Activated T-cell treated with anti-CD3 and anti-CD28 coated beads, Interleukin-2, amount 50 U/mL, for 48 hours (primary cell): ENCODE measurements at places on chromosomes 11 and 22.

- DNase-seq = no peak
Measured at GRCh38 chr22:19655399-19655798, 58.9 kb upstream of the SEPTIN5 start.

- DNase-seq = no peak
Measured at GRCh38 chr11:117084992-117085391, 13.2 kb downstream of the SIK3 start.

- peak; percentile 72 for DNase-seq
Measured at GRCh38 chr11:45803971-45804760, 783 bp upstream of the SLC35C1 start.

GRCh38 chr11:78078218-78079167 lies 1.2 kb downstream of the NDUFC2 start:
- DNase-seq = no peak

DNA sequence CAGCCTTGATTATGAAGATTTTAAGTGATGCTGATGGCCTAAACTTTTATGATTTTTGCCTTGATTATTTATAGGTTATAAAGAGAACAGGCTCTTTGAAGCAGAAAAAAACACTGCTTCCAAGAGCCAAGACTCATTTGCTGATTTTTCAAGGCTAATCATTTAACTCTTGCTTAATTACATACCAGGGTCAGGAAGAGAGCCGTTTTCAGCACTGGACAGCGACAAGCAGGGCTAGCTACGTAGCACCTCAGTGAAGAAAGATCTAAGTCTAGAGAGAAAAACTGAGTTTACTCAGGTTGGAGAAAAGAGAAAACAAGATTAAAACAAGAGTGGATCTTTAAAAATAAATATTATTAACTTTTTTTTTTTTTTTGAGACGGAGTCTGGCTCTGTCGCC lies 615.4 kb upstream of the B3GAT1 start:
- no peak for DNase-seq

GRCh38 chr11:7495882-7496551 lies 10.7 kb downstream of the OLFML1 start:
- DNase-seq = no peak

GRCh38 chr11:86769219-86769618 lies 31.1 kb upstream of the PRSS23 start:
- DNase-seq = no peak

- DNase-seq = peak; percentile 59
Measured at GRCh38 chr22:37419969-37420685, 7.2 kb downstream of the ELFN2 start.

GRCh38 chr11:76266286-76267100 lies 60.2 kb upstream of the WNT11 start:
- DNase-seq = no peak

DNA sequence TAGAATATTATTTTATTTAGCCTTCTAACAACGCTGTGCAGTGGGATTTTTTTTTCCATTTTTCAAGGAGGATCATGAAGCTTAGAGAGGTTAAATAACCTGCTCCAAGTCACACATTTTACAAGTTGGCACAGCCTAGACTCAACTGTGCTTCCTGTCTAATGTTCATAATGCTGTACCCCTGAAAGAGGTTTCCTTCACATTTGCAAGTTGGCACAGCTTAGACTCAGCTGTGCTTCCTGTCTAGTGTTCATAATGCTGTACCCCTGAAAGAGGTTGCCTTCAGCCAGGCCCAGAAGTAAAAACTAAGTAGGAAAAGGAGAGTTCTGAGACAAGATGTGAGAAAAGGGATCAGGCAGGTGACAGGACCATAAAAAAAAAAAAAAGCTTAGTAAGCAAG lies 7.9 kb upstream of the HEPACAM start:
- no peak for DNase-seq

- DNase-seq = no peak
Measured at GRCh38 chr11:121801781-121802180, 314.2 kb downstream of the BLID start.

- peak; percentile 48 for DNase-seq
Measured at GRCh38 chr11:315516-315994, 1.7 kb downstream of the IFITM1 start.

GRCh38 chr11:77187776-77188632 lies 60.0 kb downstream of the MYO7A start:
- peak; percentile 82 for DNase-seq

DNA sequence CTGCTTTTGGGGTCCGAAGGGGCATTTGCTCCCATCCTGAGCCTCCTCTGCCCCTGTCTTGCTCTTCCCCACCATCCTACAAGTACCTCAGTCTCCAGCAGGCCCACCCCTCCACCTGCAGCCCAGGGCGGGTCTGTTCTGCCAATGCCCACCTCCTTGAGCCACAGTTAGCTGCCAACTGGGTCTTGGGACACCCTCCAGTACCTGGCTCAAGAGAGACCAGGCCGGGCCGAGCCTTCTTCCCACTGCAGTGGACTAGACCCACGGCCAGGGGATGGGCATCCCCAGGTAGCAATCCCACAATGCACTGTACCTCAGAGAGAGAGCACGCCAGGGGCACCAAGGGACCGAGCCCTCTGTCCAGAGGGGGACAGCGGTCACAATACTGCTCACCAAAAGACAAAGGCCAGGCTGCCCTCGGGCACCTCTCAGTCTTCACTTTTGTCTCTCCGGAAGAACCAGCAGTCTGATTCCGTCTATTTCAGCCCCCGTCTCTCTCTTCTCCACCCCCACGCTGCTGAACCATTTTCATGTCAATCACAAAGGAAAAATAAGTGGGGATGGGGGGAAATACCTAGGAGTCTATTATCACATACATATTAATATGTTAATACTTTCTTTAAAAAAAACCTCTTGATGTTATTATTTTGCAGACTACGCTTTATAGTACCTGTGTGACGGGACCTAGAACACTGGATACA lies 51.7 kb downstream of the SYT13 start:
- no peak for DNase-seq

- no peak for DNase-seq
Measured at GRCh38 chr11:36558571-36559413, 9.0 kb upstream of the RAG1 start.

GRCh38 chr22:49725516-49725915 lies 102.2 kb downstream of the BRD1 start:
- DNase-seq = no peak

GRCh38 chr11:32386770-32387377 lies 48.5 kb downstream of the WT1 start:
- no peak for DNase-seq

DNA sequence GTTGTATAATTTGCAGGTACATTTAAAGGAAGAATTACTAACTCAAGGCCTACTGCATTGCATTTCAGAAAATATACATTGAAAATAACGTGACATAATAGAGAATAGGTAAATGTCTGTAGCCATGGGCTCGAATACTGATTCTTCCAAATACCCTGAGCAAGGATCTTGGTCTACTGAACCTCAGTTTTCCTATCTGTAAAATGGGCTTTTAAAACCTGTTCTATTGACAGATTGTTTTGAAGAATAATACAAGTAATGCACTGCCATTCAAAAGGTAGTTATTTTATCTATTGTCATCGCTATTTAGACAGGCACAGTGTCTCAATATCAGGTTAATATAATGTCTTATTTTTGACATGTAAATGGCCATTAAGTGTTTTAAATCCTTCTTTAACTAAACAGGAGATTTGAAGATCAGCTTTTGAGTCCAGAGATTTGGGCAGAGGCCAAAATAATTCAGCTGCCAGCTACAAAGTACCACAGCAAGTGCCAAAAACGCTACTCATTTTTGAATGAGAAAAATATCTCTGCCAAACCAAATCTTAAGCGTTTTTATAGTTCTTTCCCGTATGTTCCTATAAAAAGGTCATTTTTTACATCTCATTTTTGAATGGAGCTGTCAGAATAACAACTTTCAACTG lies 56.7 kb downstream of the CTSC start:
- DNase-seq = no peak

GRCh38 chr11:112470355-112470754 lies 209.7 kb upstream of the PLET1 start:
- no peak for DNase-seq

DNA sequence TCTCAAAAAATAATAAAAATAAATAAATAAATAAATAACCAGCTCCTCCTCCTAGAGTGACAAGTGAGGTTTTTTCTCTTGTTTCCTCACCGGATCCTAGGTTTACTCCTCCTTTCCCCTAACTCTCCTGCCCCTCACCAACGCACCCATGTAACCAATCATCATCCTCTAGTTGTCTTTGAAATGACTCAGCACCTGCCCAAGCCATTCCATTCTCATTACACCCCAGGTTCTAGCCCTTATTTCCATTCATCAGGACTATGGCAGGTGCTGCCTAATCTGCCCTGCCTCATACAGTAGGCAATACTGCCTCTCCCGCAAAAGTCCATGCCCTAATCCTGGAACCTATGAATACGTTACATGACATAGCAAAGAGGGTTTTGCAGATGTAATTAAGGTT lies 60.4 kb downstream of the BUD13 start:
- no peak for DNase-seq

- DNase-seq = peak; percentile 85
Measured at GRCh38 chr11:11966826-11967668, 41.4 kb downstream of the DKK3 start.

DNA sequence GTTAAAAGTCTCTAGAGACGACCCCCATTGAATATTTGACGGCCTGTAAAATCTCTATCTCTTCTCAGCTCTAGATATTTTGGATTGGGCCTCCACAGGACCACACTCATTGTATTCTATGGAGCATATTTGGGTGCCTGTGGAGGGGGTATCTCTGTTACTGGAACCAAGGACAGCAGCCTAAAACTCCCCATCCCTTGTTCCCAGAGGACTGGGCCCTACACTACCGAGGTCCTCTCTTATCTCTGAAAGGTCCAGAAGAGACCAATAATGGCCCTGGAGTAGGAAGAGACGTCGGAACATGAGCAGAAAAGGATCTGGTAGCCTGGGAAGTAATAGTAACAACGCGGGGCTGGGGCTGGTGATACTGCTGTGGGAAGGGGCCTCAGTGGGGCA lies 542 bp downstream of the HPS4 start:
- no peak for DNase-seq

DNA sequence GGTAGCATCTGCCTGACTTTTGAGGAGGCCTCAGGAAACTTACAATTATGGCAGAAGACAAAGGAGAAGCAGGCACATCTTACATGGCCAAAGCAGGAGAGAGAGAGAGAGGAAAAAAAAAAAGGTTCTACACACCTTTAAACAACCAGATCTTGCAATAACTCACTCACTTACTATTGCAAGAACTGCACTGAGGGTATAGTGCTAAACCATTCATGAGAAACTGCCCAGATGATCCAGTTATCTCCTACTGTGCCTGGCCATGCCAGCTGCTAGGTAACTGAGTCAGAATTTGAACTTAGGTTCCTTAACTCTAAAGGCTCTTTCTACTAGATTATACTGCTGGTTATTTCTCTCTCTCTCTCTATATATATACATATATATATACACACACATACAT lies 7.3 kb downstream of the HORMAD2 start:
- no peak for DNase-seq

GRCh38 chr11:107017433-107018218 lies 650 bp downstream of the GUCY1A2 start:
- peak; percentile 25 for DNase-seq
